Renal cortex interstitium (tissue), 15 donors: ENCODE measurements at places on chromosomes 12 and 14.

DNA sequence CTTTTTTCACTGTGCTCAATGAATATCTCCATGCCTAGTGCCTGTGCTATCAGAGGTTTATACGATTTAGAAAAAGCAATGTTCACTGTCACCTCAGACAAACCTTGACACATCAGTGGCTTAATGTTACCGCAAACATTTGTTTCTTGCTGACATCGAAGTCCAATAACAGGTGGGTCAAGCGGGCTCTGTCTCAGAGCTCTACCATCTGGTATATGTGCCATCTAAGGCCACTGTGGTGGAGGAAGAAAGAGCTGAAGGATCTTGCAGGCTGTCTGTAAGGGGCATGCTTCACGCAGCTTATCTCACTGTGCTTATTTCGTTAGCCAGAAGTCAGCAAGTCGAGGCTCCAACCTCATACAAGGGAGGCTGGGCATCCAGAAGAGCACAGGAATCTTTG is 189.5 kb upstream of the NTF3 start:
- no peak for DNase-seq

DNA sequence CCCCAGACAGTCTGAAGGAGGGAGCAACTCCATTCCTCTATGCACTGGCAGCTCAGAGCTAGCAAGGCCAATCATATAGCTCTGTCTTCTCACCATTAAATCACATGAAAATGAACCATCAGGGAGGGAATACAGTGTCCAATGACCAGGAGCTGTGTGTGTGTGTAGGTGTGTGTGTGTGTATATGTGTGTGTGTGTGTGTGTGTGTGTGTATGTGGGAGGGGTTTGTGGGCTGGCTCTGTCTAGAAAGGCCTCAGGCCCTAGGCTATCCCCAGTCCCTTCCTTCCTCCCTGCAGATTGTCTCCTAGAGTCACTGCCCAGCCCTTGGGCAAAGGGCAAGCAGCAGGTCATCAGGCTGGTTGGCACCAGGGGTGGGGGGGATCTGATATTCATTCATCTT is 5.7 kb upstream of the SUSD6 start:
- DNase-seq = no peak

DNA sequence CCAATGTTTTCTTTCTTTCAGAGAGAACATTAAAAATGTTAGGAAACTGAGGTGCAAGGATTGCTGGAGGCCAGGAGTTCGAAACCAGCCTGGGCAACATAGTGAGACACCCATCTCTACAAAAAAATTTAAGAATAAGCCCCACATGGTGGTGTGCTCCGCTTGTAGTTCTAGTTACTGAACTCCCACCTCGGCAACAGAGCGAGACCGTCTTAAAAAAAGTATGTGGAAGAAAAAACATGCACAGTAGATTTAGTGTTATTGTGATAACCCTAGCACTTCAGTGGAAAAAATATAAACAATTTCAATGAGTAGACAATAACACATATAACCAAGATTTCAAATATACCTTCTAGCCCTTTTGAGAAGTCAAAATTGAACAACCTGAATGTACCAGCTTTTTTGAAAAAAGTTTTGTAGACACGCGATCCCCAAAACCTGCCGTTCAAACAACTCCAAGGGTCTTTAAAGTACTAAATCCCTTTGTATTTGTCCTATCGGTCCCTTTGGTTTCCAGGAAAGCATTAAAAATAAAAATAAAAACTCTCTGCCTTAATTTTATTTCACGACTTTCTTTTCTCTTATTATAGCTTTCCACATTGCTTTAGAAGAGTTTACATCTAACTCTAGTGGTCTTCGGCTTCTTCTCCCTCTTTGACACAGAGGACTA is 1.0 kb upstream of the ANO6 start:
- no peak for DNase-seq

GRCh38 chr12:31308116-31308515 is 17.8 kb downstream of the SINHCAF start:
- DNase-seq = no peak

DNA sequence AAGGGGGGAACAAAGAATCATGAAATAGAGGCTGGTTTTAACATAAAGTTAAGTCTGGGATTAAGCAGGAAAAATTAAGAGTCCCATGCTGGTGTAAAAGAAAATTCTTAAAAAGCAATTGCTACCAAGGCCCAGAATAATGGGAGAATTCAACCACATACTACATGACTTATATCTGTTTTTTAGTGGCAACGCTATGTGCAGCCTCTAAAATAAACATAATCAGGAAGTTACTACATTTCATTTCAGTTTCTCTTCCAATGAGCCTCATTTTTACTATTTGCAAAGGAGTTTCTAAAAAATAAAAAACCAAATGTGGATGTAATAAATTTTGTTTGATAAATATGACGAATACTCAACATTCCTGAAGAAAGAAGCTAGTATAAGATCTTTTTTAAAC is 58.1 kb downstream of the CPNE8 start:
- DNase-seq = no peak

DNA sequence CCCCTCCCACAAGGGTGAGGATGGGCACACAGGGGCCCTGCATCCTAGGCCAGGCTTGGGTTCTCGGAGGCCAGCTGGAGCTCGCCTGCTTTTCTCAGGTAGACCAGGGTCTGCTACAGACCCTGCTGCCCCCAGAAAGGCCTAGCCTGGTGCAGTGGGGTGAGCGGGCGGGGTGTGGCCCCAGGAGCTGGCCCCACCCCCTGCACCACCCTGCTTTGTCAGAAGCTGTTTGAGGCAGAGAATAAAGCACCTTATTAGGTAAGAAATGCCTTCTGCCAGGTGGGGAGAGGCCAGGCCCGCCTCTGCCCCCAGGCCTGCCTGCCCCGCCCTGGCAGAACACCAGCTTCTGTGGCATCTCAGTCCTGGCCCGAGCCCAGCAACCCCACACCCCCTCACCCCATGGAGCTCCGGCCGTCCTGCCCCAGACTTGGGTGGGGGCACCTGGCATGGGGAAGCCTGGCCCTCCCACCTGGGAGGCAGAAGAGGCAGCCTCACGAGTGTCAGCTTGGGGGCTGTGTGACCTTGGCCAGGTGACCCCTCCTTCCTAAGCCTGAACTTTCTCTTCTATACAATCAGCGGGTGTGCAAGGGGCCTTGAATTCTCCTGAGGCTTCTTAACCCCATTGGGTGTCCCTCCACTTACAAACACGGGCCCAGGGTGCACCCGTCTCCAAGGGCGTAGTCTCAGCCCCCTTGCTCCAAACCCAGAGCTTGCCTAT is 43.2 kb downstream of the KRT80 start:
- DNase-seq = no peak

GRCh38 chr12:52739963-52740362 is 36.6 kb upstream of the KRT77 start:
- DNase-seq = no peak

GRCh38 chr12:60279221-60279620 is 683.4 kb downstream of the SLC16A7 start:
- no peak for DNase-seq

GRCh38 chr14:73757381-73757780 is 43.2 kb upstream of the PNMA1 start:
- DNase-seq = no peak

DNA sequence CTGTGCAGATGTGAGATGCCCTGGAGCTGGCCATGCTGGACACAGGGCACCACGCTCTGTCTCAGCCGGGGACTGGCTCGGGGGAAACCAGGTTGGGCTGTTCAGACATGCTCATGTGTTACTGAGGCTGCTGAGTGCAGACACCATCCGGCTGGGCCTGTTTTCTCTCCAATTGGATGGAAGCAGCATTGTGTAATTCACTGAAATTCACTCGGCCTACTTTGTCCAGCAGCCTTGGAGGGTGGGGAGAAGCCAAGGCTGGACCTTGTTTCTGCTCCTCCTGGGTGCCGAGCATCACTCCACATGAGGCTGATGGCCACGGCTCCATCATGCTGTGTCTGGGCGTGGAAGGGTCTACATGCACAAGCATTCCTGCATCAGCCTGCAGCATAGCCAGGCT is 130.7 kb downstream of the SMOC1 start:
- no peak for DNase-seq

DNA sequence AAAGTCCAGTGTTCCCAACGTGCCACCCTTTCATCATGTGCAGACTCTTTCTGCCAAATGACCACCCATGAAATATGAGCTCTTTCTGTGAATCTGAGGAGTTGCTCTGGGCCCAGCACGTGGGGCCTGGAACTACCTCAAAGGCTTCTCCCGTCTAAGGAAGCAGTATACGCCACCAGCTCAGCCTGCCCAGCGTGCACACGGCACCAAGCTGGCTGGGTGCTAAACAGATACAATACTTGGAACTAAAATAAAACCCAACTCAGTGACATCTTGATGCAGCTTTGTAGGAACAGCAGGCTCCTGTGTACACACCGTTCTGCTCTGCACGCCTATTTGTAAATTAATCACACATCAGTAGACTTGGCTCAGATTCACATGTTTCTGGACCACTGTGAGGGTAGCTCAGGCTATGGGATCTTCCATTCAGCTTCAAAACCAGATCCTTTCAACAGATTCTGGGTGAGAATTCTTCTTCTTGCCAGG is 74.8 kb downstream of the ARL6IP4 start:
- no peak for DNase-seq

DNA sequence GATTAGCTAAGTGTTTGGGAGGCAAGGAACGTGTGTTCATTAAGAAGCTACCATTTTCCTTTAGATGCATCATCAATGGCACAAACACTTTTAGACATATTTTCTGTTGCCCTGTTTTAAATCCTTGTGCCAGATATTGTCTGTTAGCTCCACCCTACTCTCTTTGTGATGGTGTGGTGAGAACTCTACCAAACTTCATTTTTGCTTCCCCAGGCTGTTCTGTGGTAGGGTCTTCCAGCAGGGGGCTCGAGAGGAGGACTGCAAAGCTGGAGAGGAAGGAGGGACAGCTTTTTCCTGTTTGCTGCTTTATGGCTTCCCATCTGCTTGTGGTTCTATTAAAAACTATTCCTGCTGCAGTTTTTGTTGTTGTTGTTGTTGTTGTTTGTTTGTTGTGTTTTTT is 23.8 kb upstream of the STRAP start:
- no peak for DNase-seq

DNA sequence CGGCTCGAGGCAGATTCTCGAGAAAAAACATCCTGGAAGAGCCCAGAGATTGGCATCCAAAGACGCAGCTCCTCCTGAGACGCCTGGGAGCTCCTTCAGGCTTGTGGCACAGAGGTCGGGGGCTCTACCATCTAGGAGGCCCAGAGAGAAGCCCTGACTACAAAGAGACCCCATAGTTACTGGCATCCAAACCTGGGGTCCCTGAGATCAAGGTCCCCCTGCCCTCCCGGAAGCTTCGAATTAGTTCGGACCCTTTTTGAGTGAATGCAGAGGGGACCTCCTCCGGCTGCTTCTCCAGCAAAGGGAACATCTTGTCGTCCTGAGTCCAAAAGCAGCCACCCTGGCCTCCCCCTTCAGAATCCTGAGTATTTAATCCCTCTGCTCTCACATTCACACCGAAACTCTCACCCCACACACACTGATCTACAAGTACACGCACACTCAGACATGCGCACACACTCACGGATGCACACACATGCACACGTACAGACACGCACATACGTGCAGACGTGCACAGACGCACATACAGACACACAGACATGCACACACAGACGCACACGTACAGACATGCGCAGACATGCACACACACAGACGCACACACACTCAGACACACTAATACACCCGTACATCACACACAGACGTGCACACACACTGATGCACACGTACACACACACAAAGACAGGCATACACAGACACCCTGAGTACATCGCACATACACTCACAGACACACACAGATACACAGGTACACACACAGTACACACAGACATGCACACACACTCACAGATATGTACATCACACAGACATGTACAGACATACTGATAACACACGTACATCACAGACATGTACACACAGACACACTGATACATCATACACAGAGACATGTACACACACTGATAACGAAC is 5.9 kb downstream of the ZNF605 start:
- no peak for DNase-seq

DNA sequence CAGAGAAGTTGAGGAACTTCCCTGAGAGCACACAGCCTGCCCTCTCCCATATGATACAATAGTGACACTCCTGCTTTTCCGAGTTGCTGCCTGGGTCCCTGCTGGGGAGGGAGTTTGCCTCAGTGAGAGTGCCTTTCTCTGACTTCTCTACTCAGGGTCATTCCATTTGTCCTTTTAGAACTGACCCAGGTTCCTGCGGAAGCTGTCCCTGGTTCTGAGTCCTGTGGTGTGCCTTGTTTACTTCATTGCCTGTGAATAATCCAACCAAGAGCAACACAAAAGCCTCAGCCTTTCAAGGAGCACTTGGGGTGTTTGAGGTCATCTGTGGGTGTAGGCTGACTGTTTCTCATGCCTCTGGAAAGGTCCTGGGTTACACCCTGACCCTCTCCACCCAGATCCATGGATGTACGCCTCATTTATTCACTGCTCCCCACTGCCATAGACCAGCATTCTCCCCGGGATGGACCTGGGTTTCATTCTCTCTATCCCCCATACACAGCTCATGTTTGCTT is 13.6 kb downstream of the SERPINA1 start:
- no peak for DNase-seq

- DNase-seq = no peak
These were observed 268.8 kb upstream of the BTG1 start for GRCh38 chr12:92414170-92415070.

DNA sequence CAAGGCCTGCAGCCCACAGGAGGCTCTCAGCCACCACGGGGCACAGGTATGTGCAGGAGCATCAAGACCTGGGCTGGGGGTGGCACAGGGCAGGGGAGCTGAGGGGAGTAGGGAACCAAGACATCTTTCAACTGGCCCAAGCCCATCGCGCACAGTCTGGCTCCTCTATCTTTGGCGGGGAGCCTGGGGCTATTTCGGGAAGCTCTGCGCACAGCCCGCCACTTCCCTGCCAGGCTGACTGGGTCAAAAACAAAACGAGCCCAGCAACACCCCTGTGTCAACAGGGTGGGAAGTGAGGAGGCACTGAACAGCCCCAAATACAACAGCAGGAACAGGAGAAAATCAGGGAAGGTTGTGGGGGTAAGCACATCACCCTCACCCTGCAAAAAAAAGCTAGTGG is 83.9 kb downstream of the ARL6IP4 start:
- no peak for DNase-seq
